ENCODE measurements at places on chromosomes 16 and 17.

GRCh38 chr17:79322211-79323123, 247.8 kb downstream of the ENGASE start:
- no peak for DNase-seq

- peak; percentile 10 for DNase-seq
These were observed 496.5 kb upstream of the CDH11 start for GRCh38 chr16:65618333-65618732.

DNA sequence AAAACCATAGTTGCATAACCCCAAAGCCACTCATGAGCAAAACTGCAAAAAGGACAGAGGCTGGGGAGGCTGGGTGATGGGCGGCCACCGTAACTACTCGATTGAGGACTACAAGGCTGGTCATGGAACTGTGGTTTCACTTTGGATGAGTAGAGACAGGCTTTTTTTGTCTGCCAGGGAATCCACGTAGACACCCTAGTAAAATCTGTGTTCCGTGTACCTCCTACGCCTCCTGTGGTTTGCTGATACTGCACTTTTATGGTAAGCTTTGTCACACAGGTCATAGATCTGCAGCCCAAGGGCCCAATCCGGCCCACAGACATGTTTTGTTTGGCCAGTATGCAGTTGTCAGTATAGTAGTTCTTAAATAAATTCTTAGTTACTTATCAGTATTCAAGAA, 2.2 kb upstream of the TLCD3B start:
- DNase-seq: no peak

- DNase-seq: no peak
These were observed 1431.3 kb upstream of the CDH8 start for GRCh38 chr16:63467513-63467912.

DNA sequence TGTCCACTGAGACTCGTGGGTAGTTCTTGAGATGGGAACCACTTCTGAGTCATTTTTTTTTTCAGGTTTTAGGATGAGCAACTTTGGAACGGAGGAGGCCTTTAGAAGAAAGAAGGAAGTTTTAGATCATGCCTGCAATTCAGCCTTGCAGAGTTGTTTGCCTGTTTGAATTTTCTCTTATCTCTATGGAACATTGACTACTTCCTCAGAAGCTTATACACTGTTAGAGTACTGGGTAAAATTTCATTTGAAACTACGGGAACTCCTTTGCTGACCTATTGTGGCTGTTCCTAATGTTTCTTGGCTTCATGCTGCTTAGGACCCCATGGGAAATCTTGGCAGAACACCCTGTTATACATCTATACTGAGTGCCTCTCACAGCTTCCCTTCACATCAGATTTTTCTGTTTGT, 70.8 kb downstream of the MAP2K6 start:
- no peak for DNase-seq
